ENCODE measurements at places on chromosomes 5 and 9.
A peak's percentile ranks its signal among the peaks of the same experiment; 100 is the strongest.

DNA sequence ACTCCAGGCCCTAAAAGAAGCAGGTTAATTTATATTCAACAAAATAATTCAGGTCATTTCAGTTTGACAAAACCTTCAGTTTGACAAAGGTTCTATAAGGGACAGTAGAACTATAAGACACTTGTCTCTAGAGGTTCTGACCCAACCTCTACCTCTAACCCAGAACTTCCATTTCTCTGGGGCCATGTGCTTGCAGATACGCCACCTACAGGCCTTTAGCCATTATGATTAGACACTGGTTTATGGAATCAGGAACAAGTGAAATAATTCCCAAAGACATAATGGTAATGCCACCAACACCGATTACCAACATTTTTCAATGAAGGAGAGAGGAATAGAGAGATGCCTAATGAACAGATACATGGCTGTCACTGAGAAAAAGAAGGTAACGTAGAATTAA is 733.9 kb downstream of the PRELID2 start:
- no peak for DNase-seq

- no peak for DNase-seq
These were observed 60.5 kb downstream of the PTCD2 start for GRCh38 chr5:72380492-72381274.

DNA sequence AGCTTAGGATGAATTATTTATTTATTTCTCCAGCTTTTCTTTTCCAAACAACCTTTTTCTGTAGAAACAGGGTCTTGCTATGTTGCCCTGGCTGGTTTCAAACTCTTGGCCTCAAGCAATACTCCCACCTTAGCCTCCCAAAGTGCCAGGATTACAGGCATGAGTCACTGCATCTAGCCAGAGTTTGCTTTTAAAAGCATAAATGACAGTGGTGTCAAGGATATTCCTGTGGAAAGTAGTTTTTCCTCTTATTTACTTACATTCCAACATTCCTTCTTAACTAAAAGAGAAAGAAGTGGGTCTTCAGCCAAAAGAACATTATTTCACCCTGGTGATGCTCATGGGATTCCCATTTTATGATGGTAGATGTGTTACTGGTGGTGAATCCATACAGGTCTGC is 62.4 kb downstream of the GRIA1 start:
- DNase-seq = peak; percentile 60

DNA sequence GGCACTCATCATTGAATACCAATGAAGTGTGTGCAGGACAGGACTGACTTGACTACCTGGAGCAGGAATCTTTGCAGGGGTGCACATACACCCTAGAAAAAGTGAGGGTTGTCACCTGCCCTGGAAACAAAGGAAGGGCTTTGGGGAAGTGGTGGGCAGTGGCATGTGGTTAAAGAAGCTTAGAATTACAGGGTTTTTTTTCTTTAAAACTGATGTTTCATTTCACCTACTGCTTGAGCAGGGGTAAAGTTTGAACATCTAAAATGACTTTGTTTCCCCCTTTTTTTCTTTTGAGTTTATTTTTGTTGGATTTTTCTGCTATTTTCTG is 2.0 kb upstream of the KDM3B start:
- no peak for DNase-seq

- DNase-seq = no peak
These were observed 180.6 kb downstream of the EPB41L4A start for GRCh38 chr5:112238473-112238872.
